Caco-2 (cell line): ENCODE measurements at places on chromosomes 12 and 14.
A peak's percentile ranks its signal among the peaks of the same experiment; 100 is the strongest.

- no peak for DNase-seq
Observed at GRCh38 chr14:55641290-55641689, 61.3 kb downstream of the KTN1 start.

- peak; percentile 6 for DNase-seq
Observed at GRCh38 chr14:101500061-101500460, 61.2 kb upstream of the DIO3 start.

GRCh38 chr12:77847060-77847541 lies 16.4 kb downstream of the NAV3 start:
- no peak for DNase-seq

DNA sequence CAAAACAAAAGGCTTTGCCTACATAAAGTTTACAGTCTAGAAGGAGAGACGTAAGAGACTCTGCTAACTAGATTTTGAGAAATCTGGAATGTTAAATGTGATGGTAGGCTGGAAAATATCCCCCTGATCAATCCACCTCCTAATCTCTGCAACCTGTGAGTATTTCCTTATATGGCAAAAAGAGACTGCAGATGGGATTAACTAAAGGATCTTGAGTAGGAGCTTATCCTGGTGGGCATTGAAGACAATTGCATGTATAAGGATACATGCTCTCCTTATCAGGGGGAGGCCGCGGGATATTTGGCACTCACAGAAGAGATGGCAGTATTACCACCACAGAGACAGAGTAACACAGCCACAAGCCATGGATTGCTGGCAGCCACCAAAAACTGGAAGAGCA lies 95.2 kb downstream of the EGLN3 start:
- DNase-seq = no peak

DNA sequence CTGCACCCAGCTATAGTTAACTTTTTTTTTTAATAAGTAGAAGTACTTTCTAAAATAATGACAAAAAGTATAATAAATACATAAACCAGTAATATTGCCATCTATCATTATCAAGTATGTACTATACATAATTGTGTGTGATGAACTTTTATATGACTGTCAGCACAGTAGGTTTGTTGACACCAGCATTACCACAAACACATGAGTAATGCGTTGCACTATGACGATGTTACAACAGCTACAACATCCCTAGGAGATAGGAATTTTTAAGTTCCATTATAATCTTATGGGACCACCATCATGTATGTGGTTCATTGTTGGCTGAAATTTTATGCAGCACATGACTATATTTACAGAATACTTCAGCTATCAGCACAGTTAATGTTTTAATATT lies 62.9 kb upstream of the VSX2 start:
- DNase-seq = no peak

DNA sequence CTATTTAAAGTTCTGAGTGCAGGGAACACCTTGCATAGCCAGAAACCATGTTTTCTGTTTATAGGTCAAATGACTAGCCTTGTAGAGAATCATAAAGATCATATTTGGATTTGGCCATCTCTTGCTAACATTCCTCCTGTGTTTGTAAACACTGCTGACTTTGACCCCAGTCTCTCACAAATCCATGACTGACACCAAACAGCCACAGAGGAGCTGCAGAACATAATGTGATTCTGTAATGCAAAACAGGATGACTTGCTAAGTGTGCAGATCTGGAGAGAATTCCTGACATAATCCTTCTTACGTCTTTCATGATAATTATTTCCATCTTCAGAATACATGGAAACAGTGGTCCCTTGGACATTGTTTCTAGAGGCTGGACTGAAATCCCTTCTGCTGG lies 211.8 kb downstream of the BMP4 start:
- DNase-seq = no peak

DNA sequence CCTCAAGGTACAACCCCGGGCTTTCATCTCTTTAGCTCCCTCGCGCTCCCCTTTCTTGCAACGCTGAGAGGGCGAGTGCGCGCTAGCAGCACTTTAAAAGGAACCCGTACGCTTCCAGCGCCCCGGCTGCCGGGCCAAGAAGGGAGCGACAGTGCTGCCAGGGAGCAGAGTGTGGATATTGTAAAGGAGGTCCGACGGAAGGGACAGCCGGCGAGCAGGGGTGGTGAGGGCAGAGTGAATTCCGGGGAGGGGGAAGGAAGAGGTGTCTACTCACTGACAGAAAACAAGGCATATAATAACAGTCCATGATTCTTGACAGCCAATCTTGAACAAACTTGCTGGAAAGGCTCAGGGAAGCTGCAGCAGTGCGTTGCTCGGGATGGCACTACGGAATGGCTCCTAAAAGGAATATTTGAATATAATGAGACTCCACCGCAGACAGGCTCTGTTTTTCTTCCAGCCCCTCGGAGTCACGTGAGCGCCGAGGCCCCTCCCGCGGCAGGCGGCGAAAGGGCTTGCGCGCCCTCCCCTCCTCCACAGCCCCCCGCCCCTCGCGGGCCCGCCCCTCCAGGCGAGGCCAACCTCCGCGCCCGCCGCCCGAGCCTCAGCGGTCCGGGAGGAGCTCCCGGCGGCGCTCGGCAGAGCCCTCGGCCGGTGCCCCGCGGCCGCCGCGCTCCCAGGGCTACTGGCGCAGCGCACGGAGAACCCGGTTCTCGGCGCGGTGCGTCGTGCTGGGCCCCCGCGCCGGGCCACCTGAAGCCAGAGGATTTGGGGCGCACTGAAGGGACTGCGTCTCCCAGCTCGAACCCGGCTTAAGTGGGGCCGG lies 3.4 kb downstream of the BMP4 start:
- peak; percentile 80 for DNase-seq

DNA sequence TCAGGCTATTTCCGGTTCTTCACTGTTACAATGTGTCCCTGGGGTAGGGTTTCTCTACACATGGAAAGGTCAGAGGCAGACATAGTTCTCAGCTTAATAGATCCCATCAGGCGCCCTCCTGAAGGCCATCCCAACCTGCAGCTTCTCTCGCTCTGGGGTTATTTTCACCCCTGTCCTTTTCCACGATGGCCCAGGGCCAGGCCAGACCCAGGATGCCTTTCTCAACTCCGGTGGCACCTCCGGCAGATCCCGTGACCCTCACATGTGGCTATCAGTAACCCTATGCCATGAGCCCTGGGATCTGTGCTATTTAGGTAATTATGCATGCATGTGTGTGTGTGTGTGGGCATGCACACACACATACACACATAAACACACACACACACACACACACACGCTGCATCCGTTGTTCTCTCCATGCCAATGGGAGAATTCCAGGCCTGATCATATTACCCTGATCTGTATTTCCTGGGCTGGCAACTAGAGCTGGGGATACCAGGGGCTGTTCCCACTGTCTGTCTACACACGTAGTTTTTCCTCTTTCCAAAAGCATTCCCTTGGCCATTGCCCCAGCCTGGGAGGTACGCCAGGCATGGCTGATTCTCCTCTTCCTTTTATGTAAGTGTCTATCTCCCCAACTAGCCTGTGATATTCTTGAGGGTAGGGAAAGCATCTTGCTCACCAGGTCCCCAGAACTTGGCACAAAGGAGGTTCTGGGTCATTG lies 51.2 kb upstream of the NOS1 start:
- no peak for DNase-seq

DNA sequence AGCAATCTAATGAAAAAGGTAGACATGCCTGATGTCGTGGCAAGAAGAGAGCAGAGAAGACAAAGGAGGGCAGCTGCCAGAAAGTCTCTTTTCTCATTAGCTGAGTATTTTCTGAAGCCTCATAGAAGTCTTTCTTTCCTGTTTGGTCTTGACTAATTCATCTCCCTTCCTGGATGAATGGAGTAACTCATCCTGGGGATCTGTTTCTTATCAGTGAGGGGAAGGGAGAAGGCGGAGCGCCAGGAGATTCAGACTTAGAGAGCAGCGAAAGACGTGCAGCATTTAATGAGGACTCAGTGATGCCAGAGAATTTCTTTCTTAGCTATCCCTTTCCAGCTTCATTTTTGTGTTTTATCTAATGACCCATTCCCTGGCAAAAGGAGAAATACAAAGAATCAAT lies 89.4 kb downstream of the SLC15A4 start:
- DNase-seq = no peak

GRCh38 chr14:103909531-103910261 lies 18.6 kb upstream of the TDRD9 start:
- no peak for DNase-seq

DNA sequence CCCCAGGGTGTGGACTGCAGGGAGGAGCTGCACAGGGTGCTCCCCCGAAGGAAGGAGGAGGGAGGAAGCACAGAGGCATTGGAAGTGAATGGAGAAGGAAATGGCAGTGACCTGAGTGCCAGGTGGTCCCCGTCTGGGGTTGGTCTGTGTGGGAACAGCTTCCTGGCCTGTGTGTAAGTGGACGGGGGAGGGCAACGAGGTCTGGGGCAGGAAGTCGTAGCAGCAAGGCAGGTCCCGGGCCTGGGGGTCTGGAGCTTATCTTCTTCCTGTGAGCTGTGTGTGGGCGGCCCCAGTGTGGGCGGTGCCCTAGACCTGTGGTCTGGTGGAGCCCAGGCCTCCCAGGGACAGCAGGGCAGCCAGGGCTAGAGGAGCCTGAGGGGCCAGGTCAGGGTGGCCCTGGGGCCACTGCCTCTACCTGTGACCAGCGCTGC lies 382.1 kb downstream of the TMEM121 start:
- no peak for DNase-seq

- DNase-seq = no peak
Observed at GRCh38 chr12:30967026-30967425, 40.5 kb downstream of the TSPAN11 start.

DNA sequence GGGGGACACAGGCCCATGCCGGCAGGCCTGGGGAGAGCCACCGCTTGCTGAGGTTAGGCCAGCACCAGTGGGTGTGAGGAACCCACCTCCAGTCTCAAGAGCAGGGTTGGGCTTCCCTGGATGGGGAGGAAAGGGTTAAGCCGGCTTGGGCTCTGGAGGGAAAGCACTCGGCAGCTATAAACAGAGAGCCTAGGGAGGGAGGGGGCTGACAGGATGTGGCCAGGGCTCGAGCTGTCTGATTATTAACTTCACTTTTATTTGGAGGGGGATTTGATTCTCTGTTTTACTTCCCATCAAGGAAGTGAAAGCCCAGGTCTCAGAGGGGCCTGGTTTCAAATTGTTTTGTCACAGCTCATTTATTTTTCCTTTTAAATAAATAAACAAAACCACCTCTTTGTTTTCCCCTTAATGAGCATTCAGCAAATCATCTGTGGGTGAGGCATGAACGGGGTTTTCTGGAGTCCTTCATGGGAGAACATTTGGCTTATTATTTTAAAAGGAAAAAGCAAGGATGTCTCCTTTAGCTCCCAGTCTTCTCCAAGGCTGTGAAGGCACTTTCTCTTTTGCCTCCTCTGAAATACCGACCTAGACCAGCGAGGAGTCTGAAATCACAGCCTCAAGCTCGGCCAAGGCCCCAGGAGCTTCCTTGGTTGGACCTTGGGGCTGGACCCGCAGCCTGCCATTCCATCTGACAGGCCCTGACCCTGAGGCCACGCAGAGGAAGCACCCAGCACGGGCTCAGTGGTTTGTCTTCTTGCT lies 21.9 kb upstream of the ZFP36L1 start:
- peak; percentile 70 for DNase-seq

DNA sequence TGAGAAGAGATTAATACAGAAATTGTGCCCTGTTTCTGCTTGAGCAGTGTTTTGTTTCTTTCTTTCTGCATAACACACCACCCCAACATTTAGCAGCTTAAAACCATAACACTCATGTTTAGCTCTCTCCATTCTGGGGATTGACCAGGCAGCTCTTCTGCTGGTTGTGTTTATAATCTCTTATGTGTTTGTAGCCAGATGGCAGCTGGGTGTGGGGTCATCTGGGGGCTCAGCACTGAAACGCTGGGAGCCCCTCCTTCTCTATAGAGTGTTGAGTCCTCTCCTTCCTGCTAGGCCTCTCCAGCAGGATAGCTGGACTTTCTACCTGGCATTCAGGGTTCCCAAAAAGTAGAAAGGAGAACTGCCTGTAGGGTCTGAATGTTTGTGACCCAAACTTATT lies 270.6 kb downstream of the TTC8 start:
- no peak for DNase-seq

- peak; percentile 29 for DNase-seq
Observed at GRCh38 chr12:65728848-65729793, 95.2 kb upstream of the HMGA2 start.

GRCh38 chr12:69423037-69423905 lies 46.9 kb upstream of the FRS2 start:
- DNase-seq = no peak

GRCh38 chr12:75477137-75477536 lies 3.4 kb upstream of the GLIPR1 start:
- DNase-seq = no peak

- no peak for DNase-seq
Observed at GRCh38 chr12:132619386-132620112, 973 bp downstream of the P2RX2 start.

GRCh38 chr12:115504306-115505290 lies 772.9 kb downstream of the MED13L start:
- DNase-seq = no peak

DNA sequence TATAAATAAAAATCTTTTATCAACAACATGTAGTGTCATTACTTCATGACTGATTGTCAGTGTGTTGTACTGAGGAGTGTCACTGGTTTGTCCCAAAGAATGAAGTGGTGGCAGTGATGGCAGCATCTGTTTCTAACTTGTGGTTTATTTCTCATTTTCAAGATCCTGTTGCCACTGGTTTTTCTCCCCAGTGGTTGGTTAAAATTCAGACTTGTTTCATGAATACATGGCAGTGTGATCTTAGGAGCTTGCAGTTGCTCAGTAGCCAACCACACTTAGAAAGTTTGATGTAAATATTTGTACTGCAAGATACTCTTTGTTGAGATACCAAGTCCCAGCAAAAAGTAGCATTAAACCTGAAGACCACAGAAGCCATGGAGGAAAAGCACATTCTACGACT lies 69.8 kb downstream of the PLEKHA5 start:
- DNase-seq = no peak

DNA sequence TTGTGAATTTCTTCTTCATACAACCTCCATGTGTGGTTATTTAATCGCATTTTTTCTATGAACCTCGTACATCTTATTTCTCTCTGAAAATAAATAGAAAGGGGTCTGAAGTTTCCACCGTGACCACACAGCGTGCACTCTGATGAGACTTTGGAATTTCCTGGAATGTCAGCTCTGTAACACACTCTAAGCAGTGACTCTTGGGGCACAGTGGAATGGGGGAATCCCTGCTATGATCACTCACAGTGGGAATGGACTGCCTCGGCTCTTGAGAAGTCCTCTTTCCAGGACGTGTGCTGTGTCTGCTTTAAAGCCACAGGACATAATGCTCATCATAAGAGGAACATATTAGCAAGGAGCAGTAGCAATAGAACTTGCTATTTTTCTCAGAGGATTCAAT lies 416.2 kb downstream of the EGLN3 start:
- no peak for DNase-seq

DNA sequence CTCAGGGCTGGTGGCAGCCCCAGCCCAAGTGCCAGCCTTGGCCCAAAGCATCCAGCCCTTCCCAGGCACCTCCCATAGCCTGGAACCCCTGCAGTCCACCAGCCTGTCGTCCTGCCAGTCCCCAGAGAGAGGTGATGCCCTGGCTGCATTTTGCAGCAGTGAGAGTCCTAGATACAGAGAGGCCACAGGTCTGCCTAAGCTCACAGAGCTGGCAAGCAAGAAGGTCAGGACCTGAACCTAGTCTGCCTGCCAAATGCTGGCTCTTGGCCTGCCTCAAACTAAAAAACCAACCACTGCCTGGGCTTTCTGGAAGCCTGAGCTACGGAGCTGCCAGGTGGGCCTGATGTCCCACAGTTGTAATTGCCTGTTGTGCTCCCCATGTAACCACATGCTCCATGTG lies 164.9 kb downstream of the PHETA1 start:
- no peak for DNase-seq
